ENCODE measurements at places on chromosomes 11 and 22.

GRCh38 chr22:48531761-48532435 is 1295.8 kb downstream of the BRD1 start:
- no peak for DNase-seq

DNA sequence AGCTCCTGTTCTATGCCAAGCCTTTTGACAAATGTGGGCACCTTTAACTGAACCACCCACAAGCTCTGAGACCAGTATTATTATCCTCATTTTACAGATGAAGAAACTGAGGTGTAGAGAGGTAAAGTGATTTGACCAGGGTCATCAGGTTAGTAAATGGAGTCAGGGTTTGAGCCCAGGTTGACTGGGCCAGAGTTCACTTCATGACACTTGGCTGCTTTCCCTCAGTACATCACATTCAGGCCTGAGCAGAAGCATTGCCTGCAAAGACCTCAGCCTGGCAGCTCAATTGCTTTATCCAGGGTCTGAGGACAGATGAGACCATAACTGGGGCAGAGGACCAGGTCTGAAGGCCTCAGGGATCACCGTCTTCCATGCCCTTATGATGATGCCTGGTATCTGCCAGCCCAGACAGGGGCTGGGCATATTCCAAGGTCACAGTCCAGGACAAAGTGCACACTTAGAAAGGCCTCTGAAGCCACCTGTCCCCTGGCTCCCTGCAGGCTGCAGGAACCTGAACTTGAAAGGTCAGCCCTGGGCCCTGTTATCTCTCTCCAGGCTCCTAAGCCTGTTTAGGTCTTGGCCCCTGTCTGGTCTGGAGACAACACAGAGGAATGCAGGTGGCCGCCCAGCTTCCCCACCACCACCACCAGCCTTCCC is 32.0 kb downstream of the POU2AF3 start:
- no peak for DNase-seq

DNA sequence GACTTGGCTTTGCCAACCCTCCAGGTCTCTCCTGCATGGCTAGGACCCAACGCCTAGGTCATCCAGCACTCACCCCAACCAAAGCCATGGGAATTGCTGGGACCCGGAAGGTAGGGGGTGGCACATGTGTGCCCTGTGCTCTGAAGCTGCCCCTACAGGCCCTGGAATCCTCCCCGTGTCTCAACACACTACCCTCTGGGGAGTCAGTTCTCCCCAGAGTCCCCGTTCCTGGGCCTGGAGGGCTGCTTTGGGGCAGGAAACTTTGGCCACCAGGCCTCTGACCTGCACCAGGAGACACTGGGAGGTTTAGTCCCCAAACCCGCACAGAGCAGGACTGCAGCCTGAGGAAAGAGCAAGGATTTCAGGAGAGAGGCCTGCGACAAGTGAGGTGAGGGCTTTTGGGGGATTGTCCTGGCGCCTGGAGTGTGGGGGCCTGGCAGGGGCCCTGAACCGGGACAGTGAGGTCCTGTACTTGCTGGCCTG is 495 bp upstream of the IFITM1 start:
- no peak for DNase-seq

DNA sequence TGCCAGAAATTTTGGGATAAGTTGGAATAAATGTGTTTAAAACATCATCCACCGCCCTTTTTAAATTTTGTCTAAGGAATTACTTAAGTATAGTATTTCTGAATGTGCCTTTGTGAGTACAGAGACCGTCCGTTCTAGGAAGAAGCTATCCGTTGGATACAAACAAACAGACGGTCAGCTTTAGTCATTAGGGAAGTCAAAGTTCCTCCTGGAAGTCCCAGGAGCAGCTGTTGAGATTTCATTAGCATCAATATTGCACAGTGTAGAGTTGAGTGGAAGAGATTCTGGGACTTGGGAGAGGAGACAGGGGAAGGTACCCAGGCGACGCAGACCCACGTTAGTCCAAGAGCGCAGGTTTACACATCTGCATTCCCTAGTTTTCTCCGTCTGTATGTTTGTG is 15.7 kb upstream of the ADSL start:
- no peak for DNase-seq

GRCh38 chr11:30128269-30128932 is 102.4 kb upstream of the FSHB start:
- no peak for DNase-seq

DNA sequence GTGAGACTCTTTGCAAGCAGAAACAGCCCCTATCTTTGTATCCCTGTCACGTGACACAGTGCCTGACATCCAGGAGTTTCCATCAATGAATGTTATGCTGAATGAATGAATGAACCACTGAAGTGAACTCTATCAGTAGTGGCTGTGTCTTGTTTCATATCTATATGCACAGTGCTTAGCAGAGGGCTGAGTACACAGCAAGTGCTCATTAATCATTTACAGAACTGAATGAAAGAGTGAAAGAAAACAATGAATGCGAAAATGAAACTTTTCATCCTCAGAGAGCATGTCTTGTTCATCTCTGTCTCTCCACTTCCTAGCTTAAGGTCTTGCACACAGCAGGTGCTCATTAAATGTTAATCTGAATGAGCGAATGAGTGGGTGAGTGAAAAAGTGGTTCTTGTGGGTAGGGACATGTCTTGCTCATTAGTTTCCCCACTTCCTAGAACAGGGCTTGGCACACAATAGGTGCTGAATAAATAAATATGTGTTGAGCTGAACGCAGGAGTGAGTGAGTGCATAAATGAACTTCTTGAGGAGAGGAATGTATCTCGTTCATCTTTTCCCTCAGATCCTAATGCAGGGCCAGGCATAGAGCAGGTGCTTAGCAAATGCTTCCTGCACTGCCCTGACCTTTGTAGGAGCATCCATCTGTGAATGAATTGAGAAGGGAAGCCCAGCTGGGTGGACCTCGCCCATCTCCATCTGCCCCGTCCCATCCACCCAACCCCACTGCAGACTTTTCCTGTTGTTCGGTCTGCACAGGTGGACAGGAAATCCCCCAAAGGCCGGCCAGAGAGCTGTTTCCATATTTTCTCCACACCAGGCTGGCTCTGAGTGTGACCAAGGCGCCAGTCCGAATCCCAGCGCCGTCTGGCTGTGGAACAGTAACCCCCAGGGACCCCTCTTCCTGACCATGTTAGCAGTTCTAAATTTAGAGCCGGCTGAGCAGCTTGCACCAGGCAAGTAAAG is 113.4 kb upstream of the CRYBB3 start:
- no peak for DNase-seq

DNA sequence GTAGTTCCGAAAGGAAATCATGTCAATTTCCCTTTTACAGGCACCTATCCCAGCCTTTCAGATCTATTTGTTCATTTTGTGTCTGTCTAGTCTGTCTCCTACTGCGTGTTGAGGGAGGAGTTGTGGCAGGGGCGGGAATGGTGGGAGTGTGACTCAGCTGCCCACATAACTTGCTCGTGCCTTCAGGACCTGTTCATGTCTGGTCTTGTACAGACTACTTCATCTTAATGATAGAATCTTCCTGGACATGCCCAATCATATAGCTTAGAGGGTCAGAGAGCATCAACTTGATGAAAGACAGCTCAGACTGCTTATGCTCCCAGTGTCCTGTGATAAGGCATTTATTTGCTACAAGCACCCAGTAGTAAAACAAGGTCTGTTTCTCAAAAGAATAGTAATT is 61.0 kb upstream of the BIRC3 start:
- no peak for DNase-seq

DNA sequence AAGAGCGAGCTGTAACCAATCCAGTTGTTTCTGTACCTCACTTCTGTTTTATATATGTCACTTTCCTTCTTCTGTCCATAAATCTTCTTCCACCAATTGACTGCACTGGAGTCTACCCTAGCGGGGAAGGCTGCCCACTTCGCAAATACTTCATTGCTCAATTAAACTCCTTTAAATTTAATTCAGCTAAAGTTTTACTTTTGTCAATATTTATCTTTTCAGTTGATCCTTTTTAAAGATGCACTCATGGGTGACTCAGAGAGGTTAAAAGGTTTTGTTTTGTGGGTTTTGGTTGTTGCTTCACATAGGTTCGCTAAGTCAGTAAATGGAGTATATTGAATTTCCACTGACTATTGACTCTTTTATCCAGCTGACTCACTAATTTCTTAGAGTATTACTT is 597.2 kb downstream of the DLG2 start:
- peak; percentile 61 for DNase-seq

GRCh38 chr11:7513234-7514098 is at the start of gene PPFIBP2:
Gene PPFIBP2, plus strand, starts transcription at chr11:7513999. Its CDS starts 35,477 bp downstream, at chr11:7549476.
- DNase-seq, result no peak

GRCh38 chr11:10742460-10743208 is 8.4 kb upstream of the CTR9 start:
- DNase-seq, result no peak

DNA sequence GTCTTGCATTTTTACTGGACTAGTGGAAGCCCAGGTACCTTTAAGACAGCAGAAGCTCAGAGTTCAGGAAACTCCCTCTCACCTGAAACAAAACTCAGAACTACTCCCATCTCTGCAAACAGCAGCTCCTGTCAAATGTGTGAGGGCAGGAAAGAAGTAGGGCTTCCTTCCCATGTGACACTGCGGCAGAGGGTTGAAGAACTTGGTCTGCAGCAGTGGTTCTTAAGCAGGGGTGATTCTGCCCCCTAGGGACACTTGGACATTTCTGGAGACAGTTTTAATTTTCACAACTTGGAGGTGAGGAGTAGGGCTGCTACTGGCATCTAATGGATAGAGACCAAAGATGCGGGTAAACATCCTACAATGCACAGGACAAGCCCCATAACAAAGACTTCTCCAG is 63.4 kb downstream of the RCN1 start:
- no peak for DNase-seq

DNA sequence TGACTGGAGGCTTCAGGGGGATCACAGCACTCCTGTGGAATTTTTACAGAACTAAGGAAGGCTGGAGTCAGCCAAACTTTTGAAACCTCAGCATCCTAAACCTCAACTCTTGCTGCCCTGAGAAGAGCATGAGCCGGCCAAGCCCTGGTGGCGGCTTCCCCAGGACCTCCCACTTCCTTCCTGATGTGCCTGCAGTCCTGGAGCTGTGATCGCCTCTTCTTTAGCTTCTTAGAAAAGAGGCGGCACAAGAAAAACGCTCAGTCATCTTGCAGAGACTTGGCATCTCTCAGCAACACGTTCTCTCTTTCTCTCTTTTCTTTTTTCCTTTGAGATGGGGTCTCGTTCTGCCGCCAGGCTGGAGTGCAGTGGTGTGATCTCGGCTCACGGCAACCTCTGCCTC is 40.4 kb upstream of the AMPD3 start:
- no peak for DNase-seq

GRCh38 chr11:78194490-78194889 is 5.8 kb downstream of the USP35 start:
- DNase-seq, result no peak

- DNase-seq, result no peak
These were observed 27.8 kb downstream of the CEP295 start for GRCh38 chr11:93689240-93689639.

GRCh38 chr11:28107191-28107749 is 686 bp downstream of the KIF18A start:
- DNase-seq, result no peak

DNA sequence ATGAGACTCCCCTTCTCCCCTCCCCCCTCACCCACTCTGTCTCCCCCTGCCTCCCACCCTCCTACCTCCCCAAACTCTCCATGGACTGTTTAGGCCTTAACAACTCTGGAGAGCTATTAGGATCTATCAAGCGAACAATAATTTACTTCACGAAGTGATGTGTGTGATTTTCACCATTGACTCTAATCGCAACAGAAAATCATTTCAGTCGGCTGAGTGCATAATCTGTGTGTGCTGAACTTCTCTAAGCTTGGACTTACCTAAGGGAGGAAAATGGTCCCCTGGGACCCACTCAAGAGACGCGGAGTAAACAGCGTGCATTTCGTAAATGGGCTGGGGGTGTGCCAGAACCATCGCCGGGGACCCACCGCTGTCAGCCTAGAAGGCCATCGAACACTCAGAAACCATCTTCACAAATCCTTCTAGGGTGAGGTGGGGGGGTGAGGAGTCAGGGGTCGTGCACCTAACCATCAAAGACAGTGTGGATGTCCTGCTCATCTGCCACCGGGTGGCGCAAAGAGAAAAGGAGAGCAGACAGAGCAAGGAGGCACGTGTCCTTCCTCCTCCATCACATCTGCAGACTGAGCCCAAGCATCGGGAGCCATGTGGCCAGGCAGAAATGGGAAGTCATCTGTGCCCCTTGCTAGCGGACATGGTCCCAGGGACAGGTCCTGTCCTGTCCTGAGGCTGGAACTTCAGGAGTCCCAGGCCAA is 62.1 kb upstream of the NUP50 start:
- no peak for DNase-seq

DNA sequence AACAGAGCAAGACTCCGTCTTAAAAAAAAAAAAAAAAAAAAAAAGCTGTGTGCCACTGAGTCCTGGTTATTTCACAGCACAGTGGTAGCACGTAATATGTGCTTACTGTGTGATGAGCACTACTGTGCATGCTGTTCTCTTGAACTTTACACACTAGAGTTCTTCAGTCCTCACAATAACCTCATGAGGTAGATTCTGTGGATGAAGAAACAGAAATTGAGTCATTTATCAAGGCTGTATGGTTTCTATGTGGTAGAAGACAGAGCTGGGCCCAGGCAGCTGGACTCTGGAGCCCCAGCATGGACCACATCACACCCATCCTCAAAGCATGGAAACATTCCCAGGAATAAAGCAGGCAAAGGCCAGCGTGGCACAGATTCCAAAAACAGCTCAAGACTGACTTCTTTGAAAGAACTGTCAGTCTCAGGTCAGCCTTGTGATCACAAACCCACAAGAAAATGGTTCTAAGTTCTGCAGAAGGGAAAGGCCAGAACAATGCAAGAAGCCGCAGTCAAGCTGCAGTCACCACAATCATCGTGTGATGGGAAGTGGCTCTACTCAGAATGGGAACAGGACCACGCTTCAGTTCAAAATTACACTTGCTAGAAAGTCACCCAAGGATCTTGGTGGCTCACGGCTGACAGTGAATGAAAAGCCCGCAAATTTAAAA is 49.5 kb downstream of the MICAL3 start:
- no peak for DNase-seq

- no peak for DNase-seq
These were observed 9.1 kb upstream of the CSF2RB start for GRCh38 chr22:36904260-36904880.

DNA sequence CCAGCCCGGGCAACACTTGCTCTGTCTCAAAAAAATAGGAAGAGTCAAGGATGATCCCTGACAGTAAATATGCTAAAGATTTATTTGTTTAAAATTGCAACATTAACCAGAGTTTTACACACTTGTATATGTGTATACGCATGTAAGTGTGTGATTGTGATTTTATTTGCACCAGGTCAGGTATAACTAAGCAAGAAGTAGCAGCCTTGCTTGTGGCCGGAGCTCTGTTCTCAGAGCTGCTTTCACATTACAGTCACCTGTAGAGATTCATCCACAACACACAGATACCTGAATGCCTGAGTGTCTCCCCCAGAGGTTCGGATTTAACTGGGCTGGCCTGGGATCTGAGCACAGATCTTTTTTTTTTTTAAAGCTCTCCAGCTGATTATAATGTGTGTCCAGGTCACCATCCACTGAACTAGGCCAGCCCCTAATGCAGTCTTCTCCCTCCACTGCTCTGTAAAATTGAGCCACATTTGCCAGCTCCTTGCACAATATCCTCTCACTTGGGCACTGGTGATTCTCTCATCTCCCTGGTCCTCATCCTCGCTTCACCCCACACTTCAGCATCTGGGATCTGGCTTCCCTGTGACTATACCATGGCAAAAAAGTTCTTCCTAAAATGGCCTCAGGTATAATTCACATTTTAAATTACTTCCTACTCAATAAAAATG is 48.3 kb downstream of the LIF start:
- no peak for DNase-seq

Data from SHP77 treated with DMSO at 0.1 percent for 48 hours (cell line).